ENCODE measurements at places on chromosomes 16 and 17.

DNA sequence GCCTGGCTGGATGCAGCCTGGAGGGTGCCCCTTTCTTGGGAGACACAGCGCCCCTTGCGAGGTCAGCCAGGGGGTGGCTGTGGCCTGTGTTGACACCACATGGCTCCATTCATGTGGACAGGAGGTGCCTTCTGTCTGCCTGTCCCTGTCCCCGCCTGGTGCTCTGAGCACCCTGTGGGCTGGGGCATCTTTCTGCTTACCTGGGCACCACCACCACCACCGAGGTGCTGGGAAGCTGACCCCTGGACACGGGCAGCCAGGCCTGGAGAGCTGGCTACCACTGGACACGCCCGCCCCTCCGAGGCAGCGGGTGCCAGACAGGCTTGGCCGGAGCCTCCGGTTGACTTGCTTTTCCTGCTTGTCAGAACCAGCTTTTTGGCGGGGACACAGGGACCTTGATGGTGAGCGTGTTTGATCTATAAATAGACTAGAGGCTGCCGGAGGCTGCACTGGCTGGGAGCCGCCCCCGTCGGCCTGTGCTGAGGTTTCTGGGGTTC, 121.3 kb upstream of the GSE1 start:
- DNase-seq: peak; percentile 32

DNA sequence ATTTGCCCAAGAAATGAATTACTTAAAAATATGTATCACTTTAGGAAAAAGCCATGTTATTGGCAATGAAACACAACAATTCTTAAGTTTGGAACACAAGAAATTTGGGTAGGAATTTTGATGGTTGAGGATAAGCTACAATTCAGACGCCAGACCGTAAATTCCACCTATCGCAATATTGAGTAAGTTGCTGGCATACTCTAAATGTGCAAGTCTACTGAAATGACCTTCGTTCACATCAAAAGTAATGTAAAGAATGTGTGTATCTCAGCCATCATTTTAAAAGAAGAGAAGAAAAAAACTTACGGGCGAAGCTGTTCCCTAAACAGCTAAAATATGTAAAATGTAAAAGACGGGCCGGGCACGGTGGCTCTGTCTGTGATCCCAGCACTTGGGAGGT, 33.4 kb downstream of the UBE2G1 start:
- no peak for DNase-seq

- no peak for DNase-seq
Measured at GRCh38 chr16:79171504-79171903, 429.0 kb downstream of the MAF start.

GRCh38 chr16:82636485-82636884, 9.7 kb downstream of the CDH13 start:
- DNase-seq: no peak

DNA sequence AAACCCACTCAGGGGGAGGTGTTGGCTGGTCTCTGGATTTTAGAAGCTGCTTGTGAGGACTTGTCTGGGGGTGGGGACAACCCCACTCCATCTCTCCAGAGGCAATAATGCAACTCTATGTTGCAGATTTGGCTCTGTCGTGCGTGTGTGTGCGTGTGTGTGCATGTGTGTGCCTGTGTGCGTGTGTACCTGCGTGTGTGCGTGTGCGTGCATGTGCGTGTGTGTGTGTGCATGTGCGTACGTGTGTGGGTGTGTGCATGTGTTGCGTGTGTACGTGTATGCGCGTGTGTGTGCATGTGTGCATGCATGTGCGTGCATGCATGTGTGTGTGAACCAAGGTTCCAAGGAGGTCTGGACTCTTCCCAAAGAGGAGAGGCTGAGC, 120.4 kb upstream of the LHX1 start:
- DNase-seq: no peak

GRCh38 chr17:78973792-78974520, 5.8 kb downstream of the LGALS3BP start:
- DNase-seq: no peak

- no peak for DNase-seq
Measured at GRCh38 chr17:17191346-17191792, 14.8 kb downstream of the PLD6 start.

GRCh38 chr16:9909072-9909825, 273.0 kb downstream of the GRIN2A start:
- no peak for DNase-seq

DNA sequence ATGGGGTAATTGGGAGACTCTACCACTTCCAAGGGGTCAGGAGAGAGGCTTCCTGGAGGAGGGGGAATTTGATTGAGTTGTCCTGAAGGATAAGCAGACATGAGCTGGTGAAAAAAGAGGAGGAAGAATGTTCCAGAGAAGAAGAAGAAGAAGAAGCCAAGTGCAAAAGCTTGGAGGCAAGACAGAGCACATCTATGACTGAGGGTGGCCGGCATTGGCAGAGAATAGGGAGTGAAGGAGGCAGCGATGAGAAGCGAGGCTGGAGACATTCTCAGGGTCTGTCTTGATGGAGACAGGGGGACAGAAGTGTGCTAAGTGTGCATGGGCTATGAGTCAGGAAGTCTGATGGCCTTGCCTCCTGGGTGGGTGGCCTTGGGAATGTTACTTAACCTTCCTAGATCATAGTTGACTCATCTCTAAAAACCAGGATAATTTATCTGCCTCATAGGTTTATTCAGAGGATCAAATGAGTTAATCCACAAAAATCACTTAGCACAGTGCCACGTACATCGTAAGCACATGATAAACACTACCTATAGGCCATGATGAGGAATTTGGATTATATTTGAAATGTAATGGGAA, 171.7 kb downstream of the ABCC12 start:
- DNase-seq: no peak

DNA sequence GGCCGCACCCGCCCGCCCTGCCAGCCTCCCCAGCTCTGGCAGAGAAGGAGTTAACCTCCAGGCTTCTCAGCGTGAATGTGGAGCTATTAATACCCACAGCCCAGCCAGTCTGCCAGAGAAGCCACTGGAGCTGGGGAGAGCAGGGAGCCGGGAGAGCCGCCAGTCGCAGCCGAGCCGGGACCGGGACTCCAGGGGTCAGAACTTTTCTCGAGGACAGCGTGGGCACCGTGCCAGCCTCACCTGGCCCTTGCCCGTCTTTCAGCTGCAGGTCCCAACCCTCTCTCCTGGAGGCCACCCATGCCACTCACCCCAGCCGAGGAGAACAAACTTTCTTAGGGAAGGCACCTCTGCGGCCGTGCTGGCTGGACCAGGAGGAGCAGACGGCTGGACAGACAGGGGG, 33.8 kb upstream of the SBK1 start:
- DNase-seq: no peak

All from activated naive CD4-positive, alpha-beta T cell treated with anti-CD3 and anti-CD28 coated beads, Interleukin-2, amount 10 ng/mL, durations not matched to agents 7 days and 5 days (primary cell).